ENCODE measurements at places on chromosomes 5 and 9.

DNA sequence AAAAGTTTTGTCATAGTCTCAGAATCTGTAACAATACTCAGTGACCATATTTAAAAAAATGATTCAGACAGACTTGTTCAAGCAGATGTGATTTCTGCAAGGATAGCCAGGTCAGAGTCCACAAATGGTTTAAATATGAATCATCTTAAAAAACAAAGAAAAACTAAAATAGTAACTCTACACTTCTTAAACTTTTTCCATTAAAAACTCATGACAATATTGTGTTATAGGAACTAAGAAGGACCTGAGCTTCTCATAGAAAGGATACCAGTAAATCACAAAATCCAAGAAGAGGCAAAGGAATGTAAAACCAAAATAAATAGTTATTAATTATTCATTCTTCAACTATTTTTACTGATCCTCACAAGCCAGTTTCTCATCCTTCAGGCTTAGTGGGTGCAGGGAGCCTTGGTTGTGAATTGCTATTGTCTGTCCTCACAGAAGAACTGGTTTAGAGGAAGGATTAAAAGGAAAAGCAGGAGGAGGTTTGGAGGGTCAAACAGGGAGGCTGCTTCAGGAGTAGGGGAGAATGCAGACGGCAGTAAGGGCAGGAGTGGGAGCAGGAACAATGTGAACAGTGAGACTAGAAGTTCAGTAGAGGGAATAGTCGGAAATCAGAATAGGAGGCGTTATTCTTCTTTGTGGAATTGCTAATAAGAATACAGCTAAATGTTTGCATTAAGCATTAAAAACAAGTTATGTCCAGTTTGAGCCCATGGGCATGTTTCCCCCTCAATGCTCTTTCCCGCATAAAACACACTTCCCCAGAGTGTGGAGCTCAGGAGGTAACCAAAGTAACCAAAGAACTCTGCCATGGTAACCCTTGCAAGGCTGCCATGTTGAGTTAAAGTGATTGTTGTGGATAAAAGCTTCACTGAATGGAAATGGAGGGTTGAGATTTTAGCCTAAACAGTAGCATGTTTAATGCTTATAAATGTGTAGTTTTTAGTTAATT lies 110.7 kb downstream of the CCDC192 start:
- DNase-seq: peak; percentile 70

DNA sequence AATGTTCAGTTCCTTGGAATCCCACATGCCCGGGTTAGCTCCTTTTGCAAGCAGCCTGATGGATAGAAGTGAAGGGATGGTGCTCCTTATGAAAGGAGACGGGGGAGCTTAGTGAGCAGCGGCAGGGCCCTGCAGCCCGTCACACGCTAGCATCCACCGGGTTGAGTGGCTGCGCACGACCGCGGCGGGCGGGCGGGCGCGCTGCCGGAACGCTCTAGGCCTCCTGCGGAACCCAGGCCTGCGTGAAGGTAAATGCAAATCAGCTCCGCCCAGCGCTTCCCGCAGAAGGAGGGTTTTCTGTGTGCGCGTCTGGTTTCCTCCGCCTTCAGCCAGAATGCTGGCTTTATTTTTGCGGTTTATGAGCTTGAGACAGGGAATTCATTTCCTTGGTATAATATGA lies 19.8 kb downstream of the IL12B start:
- DNase-seq: no peak

GRCh38 chr9:36156116-36156515 lies 13.1 kb upstream of the CCIN start:
- no peak for DNase-seq

GRCh38 chr5:169125571-169125970 lies 175.4 kb downstream of the SLIT3 start:
- no peak for DNase-seq

- peak; percentile 30 for DNase-seq
Measured at GRCh38 chr9:132768932-132769905, 99.0 kb downstream of the GTF3C4 start.

DNA sequence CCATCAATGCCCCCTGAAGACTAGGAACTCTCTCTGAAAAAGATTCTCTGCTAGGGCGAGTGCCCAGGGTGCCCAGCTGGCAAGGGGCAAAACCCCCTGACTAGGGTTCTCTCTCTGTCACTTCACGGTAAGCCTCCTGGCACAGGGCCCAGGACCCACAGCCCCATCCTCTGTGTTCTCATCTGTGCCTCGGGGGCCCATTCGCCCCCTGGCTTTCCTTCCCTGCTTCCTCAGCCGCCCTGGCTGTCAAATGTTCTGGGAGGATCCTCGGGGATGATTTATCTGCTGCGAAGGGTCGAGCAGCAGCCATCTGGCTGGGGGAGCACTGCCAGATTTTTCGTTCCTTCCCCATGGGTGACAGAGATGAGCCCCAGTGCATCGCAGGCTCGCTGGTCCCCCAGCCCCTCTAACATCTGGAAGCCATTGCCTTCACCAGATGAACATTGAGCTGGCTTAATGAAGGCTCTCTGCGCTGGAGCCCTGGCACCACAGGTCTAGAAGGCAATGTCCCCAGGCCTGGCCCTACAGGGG lies 24.2 kb downstream of the HMCN2 start:
- DNase-seq: no peak

DNA sequence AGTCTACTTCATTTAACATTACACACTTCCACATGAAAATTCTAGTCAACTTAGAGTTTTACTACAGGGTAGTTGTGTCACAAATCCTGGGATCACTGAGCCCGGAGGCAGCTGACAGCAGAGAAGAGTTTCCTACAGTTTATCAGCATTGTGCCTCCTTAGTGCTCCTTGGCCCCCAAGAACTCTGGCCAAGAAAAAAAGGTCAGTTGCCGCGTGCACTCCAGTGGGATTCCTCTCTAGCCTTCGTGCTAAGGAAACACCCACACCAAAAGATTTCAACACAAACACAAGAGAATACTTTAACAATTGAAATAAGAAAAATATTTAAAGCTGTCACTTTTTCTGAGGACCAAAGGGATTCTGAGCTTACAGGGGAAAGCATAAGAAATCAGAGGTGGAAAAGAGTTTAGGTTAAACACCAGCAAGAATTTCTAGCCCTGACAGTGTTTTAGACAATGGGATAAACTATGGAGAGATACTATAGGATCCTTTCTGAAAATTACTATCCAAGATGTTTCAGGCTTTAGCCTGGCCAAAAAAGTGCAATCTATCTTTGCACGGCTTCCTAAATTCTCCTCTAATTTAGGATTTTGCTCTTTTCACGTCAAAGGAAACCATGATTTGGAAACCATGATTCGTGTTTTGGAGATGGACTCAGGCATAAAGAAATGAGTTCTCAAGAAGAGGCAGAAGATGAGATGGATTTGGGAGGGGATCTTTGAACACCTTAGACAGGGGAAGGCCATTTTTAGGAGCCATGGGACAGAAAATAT lies 606.8 kb downstream of the RAB3C start:
- DNase-seq: no peak

DNA sequence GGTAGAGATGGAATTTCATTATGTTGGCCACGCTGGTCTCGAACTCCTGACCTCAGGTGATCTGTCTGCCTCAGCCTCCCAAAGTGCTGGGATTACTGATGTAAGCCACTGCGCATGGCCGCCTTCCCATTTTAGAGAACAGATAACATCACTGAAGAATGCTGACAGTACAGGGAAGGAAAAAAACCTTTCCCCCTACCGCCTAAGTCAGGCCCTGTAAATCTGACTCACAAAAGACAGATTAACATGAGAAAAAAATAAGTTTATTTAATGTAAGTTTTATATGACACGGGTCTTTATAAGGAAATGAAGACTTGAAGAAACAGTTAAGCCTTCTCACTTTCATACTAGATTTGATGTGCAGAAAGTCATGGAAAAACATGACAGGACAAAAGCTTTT lies 227.2 kb upstream of the ZNF608 start:
- DNase-seq: no peak

DNA sequence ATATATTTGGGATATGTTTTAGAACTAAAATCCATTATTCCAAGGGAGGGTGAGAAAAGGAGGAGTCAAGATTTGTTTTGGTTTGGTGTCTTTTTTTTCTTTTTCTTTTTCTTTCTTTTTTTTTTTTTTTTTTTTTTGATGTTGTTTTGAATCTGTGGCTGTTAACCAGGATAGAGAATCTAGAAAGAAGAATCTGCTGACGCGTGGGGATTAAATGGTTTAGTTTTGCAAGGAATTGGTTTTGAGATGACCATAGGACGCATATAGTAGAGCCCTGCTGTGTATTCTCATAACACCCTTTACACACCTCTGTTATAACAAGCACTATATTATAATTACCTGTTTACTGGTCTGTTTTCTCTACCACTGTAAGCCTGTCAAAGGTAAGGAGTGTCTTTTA lies 9.4 kb downstream of the RABGAP1 start:
- DNase-seq: no peak

DNA sequence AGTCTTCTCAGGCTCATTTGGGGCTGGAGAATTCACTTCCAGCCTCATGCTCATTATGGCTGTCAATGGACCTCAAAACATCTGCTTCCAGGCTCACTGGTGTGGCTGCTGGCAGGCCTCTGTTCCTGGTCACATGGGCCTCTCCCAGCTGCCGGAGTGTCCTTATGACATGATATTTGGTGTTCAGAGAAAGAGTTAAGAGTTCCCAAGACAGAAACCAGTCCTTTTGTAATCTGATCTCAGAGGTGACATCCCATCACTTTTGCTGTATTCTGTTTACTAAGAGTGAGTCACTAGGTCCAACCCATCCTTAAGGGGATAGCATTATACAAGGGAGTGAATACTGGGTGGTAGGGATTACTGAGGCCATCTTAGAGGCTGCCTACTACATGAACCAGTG lies 104.6 kb downstream of the CACNA1B start:
- no peak for DNase-seq

GRCh38 chr9:14909181-14909580 lies 1.0 kb downstream of the FREM1 start:
- DNase-seq: no peak

GRCh38 chr9:114025760-114026159 lies 52.3 kb downstream of the AMBP start:
- DNase-seq: no peak

DNA sequence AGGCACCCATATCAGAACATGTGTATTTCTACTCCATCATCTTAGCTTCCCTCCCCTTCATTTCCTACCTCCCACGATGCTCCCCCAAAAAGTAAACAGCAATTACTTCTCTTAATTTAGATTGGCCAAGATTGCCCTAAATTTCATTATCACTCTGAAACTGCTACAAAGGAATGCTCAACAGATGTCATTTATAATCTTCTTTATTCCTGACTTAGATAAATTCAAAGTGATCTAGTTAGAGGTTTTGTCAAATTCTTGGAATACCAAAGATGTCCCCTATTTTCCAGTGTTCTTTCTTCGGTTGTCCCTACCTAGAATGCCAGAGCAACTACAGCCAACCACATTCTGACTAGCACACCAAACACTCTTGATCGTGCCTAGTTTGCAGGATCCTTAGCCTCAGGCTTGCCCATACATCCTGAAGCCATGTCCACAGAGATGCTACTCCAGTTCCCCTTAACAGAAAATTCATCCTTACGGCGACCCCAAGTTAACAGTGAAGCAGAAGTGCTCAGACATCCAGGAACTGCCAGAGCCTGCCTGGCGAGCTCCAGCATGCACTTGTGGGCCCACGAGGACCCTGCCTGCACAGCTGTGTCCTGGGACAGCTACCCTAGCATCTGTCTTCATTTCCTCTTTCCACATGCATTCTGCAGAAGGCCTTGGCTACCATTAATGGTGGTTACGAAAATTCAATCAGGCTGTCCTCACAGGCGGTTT lies 31.6 kb downstream of the DAP start:
- DNase-seq: no peak

- no peak for DNase-seq
Measured at GRCh38 chr5:16690243-16690852, 73.6 kb upstream of the RETREG1 start.

GRCh38 chr9:37104183-37104889 lies 16.0 kb upstream of the ZCCHC7 start:
- DNase-seq: peak; percentile 47

DNA sequence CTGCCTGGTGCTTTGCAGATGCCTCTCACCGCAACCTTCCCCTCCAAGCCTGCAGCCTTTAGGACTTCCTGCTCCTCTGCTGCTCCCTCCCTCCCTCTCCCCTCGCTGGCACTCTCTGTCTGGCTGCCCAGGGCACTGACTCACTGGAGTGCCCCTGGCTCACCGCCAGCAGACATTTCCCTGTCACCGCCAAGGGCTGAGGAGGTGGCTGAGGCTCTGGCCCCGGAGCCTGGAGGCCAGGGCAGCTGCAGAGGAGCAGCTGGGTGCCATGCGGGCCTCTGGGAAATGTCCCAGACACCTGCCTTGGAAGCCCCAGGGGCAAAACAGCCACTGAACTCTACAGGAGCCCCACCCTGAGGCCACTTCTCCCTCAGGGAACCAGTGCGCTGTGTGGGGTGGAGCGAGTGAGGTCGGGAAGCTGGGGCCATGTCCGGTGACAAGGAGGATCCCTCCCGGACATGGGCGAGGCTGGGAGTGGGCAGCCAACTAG lies 53.4 kb downstream of the TENT4A start:
- DNase-seq: no peak

- no peak for DNase-seq
Measured at GRCh38 chr9:87950765-87951488, 23.4 kb downstream of the CDK20 start.

GRCh38 chr9:68851657-68852056 lies 146.6 kb downstream of the PIP5K1B start:
- DNase-seq: no peak

DNA sequence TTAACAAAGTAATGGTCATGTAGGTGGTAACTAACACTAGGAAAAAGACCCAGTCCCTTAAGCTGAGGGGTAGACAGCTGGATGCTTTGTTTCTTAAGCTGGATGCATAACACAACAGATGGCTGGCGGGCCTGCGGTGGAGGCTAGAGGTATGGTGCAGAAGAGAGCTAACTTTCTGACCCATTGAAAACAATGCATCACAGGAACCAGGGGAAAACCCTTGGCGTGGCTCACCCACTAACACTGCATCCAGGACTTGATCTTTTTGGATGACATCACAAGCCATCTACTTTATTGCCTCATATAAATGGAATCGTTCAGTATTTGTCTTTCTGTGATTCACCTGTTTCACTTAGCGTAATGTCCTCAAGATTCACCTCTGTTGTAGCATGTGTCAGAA lies 138.7 kb downstream of the AUH start:
- DNase-seq: no peak

- no peak for DNase-seq
Measured at GRCh38 chr5:31771500-31771899, 132.6 kb downstream of the PDZD2 start.

DNA sequence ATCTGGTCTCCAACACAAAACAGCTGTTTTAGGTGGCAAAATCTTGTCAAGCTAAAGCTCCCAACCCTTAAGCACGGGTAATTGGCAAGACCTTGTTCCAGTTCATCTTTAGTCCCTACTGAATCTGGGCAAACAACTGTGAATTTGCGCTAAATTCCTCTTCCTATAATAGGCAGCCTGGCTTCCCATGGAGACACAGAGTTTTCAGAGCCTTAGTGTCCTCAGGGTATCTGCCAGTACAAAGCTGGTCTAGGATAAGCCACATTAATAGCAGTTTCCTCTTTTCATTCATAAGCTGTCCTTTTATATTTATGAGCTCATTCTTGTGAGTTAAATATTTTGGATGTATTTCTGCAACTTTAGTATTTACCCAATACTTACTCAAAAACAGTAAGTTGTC lies 59.5 kb downstream of the FGF10 start:
- no peak for DNase-seq

Data from fibroblast of skin of left biceps (primary cell).